ENCODE measurements at places on chromosomes 6 and 20.

DNA sequence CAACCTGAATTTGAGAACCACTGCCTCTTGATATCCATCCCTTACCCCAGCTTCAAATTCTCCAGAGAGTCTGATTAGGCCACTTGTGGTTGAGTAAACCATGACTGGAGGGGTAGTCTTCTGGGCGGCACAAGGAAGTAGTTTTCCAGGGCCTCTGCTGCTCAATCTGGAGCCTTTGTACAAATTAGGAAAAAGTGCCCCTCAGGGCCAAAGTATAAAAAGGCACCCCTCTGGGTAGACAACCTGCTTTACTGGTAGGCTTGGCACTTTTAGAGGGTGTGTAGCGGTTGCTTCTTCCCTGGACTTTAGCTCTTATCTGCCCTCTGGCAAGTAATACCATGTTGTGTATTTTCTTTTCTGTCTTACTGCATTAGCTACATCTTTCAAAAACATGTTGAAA, 32.9 kb upstream of the RPL7L1 start:
- no peak for DNase-seq

- DNase-seq, result no peak
These were observed 80.6 kb downstream of the FNDC1 start for GRCh38 chr6:159249752-159250151.

DNA sequence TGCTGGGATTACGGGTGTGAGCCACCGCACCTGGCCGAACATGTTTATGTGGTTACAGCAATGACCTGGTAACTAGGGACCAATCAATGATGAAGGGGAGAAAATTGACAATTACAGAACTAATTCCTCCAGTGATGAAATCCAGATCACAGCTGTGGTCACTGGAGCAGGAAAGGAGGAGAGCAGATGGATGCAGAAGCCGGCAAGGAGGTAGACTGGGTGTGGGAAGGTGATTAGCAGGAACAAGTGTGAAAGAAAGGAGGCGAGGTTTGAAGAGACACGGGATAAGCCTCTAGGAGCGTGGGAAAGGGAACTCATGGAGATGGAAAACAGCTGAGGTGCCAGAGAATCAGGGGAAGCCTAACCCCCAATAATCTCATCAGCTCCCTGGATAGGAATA, 17.2 kb upstream of the SPAG4 start:
- DNase-seq, result no peak

DNA sequence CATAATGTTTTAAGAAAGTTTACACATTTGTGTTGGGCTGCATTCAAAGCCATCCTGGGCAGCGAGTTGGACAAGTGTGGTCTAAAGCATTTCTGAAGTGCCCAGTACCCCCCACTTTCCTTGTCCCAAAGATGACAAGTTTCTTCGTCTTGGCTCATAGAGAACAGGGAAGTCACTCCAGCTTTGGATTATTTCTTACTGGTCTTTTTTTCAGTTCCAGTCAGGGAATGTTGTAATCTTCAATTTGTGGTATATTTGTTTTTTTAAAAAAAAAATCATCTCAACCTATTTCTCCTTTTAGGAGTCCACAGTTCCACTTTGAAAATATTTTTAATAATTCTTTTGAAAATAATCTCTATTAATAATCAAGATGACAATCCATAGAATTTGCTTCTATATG, 34.0 kb downstream of the SLX4IP start:
- DNase-seq, result no peak

GRCh38 chr20:62320581-62321354, 18.0 kb downstream of the ADRM1 start:
- no peak for DNase-seq

DNA sequence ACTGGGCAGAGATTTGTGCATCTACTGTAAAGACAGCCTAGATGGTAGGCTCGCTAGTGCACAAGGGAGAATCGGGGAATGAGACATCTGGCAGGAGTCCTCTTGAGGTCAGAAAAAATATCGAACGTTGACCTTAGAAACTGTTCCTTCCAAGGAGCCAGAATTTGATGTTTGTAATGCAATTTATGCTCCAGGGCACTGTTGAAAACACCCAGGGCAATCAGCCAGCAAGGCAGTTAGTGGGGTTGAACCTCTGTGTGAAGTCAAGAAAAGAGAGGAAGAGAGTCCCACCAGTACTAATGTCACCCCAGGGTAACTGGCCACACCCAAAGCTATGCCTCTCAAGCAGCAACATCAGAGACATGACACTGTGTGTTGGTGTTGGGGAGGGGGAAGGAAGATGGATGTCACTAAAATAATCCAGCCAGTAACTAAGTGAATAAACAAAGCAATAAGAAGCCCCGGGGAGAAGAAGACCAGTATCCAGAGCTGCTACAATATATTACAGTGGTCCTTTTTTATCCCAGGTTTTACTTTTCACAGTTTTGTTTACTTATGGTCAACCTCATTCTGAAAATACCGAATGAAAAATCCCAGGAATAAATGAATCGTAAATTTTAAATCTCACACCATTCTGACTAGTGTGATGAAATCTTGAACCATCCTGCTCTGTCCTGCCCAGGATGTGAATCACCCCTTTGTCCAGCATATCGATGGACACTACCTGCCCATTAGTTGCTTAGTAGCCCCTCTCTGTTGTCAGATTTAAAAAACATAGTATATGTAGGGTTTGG, 32.9 kb upstream of the PDE10A start:
- DNase-seq, result no peak

GRCh38 chr6:142803032-142803431, 141.9 kb downstream of the HIVEP2 start:
- no peak for DNase-seq

DNA sequence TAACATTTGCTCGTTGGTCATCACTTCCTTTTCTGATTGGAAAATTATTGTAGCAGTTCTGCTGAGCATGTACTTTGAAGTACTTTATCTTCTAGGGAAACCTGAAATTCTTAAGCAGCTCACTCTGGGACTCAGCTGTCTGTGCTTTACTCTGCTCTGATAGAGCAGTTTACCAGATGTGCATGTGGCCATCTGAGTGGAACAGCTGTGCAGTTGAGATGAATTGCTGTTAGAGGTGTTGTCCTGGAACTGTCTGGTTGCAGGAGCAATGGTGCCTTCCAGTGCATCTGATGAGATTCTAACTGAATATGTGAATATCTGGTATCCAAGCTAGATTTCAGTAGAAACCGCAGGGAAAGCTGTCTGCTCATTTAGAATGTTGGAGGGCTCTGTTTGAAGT, 27.2 kb downstream of the PANK2 start:
- no peak for DNase-seq

DNA sequence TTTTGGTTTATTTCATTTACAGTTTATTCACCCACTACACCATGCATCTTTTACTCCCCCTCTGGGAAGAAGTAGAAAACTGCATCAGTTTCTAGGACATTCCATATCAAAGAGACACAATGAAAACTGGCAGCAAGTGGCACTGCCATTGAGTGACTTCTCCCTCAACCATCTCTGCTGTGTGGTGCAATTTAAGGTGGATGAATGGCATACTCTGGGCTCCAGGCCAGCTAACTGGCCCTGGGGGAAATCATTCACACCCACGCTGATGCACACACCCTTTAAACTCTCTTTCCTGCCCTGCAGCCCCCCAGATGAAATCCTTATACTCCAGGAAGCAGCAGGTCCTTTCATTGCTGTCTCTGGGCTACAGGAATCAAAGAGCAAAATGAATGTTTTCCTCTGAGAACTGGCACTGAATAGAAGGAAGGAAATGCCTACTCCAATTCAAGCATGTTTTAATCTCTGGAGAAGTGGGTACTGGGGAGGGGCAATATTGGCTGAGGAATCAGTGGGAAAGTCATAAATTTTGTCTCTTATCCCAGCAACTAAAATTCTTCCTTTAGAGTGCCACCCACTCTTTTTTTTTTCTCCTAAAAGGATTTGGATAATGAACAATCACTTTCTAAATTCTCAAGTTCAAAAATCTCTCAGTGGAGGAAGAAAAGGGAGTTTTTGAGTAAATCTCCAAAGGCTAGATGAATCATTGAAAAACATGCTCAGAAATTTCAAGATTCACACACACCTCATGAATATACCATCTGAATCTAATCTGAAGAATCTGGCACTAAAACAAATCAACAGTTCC, 16.9 kb upstream of the RFPL4B start:
- peak; percentile 61 for DNase-seq

- no peak for DNase-seq
These were observed 72.8 kb upstream of the ADTRP start for GRCh38 chr6:11851387-11851786.

DNA sequence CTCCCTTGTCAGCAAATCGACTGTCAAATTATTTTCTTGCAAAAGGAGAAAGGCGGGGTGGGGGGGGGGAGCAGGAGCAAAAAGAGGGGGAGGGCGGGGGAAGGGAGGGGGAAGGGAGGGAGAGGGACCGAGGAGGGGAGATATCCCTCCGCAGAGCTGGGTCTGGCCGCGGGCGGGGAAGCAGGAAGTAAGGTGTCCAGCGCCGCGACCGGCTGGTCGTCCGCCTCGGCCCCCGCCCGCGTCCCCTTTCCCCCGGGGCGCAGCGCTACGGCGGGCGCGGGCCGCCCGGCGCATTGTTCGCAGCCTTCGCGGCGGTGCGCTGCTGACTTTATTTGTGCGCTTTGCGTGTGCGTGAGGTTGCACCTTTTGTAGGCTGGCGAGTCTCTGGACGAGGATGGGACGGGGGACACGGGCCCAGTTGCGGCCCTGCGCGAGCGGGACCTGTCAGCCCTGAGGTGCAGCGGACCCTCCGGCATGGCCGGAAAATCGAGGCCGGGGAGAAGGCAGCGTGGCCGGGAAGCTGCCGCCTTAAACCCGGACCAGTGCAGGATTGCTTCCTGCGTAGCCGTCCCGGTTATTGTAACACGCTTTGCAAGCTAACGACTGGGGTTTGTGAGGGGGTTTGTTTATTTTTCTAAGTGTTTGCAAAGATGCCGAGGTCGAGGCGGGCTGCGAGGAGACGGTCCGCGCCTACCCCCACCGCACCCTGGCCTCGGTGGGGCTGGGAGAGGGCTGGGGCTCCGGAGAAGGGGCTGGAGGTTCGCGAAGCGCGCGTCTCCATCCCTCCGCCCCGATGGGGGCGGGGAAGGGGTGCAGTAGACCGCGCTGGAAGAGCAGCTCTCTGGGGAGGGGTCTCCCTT, 675 bp upstream of the TRERF1 start:
- DNase-seq, result peak; percentile 53

DNA sequence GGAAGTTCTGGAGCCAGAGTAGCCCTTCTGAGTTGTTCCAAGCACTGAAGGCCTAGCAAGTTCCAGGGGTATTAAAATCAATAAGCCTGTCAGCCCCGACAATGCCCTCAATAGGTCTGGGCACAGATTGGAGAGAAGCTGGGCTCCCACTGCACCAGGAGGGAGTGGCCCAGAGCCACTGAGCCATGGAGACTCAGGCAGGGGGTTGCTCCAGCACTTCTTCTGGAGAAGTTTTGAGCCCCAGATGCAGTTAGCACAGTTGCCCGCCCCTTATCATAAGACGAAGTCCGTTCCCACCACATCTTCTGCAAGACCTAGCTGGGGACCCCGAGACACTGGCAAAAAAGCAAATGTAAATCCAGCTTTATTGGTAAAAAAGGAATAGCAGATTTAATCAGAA, 13.0 kb downstream of the DEFB132 start:
- DNase-seq, result no peak

DNA sequence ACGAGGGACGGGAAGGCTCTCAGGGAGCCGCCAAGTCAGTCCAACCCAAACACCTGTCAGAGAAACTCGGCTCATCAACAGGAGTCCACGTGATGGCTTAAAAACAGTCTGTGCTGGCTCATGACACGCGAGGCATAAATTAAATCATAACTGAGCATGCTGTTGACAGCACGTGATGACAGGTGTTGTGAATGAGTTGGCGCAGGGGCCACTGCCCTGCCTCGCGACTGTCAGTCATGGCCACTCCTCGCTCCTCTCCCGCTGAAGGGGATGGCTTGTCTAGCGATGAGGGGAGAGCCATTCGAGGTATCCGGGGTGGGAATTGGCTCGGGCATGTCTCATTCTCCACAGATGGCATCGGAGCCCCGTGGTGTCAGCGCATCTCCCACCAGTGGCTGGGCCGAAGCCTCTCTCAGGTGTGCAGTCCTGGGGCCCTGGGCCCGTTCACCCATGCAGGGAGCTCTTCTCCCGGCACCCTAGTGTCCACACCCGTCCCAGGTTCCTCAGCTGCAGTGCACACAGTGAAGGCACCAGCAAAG, 313.3 kb downstream of the BMP7 start:
- DNase-seq, result no peak

- DNase-seq, result peak; percentile 75
These were observed 728 bp downstream of the ITPR3 start for GRCh38 chr6:33621711-33622388.

GRCh38 chr6:68973066-68973465, 338.0 kb downstream of the ADGRB3 start:
- no peak for DNase-seq

DNA sequence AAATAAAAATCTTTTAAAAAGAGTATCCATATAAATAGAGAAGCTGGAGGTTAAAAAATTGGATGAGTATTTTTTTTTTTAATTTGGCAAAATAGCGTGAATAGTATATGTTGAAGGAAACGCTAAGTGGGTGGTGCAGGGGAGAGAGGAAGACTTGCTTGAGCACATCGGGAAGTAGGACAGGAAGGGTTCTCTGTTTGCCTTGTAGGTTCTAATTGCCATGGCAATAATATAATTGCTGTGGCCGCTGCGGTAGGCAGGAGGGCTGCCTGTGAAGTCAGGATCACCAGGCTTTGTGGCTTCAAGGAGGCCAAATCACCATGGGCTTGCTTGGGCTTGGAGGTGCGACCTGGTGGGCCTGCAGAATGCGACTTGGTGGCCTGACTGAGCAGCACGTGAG, 35.1 kb downstream of the IGF2R start:
- no peak for DNase-seq

DNA sequence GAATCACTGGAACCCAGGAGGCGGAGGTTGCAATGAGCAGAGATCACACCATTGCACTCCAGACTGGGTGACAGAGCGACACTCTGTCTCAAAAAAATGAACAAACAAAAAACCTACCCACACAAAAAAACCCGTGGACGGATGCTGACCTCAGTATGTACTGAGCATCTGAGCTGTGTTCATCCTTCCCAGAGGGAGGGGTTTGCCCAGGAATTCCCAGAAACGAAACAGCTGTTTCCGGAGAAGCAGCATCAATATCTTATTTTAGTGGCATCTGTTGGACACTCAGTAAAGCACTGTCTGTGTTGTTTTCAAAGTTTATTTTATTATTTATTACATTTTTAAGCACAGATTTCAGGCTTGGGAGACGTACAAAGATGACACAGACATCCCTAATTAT, 18.7 kb downstream of the NANP start:
- no peak for DNase-seq
